ENCODE measurements at places on chromosomes 2 and 18.

- DNase-seq: no peak
Observed at GRCh38 chr18:10913919-10914318, 235.4 kb downstream of the PIEZO2 start.

- DNase-seq: no peak
Observed at GRCh38 chr18:63819786-63820185, 44.6 kb downstream of the SERPINB7 start.

DNA sequence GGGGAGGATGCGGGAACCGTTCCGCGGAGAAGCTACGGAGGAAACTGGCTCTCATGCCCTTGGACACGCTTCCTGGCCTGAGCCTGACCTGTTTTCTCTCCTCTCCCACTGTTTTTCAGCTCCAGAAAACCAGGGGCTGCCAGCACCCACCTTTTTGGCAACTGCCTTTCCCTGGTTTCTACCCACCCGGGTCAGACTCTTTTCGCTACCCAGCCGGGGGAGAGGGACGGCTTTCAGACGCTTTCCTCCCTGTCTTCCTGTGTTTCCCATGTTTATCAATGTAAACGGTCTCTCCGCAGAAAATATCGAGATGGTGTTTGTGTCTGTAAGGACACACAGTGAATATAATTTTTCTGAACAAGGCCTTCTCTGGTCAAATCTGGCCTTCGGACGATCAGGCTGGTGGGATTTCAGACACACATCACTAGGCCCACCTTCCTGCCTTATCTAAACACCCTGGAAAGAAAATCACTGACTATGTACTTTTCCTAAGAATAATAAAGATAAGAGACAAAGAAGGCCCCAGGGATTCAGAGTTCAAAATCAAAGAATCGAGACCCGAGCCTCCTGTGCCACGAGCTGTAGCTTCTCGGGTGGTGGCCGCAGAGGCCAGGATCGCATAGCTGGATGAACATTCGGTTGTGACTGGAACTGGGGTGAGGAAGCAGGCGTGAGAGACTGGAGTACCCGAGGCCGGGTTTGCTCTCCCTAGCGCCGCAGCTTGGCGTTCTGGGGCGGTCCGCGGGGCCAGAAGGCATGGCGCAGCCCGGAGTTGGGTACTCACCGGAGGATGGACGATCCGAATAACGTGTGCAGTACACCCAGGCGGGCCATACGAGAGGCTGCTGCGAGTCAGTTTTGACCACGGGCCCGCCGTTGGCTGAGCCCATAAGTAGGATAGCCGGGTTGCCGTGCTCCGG is 1.7 kb downstream of the EN1 start:
- no peak for DNase-seq

DNA sequence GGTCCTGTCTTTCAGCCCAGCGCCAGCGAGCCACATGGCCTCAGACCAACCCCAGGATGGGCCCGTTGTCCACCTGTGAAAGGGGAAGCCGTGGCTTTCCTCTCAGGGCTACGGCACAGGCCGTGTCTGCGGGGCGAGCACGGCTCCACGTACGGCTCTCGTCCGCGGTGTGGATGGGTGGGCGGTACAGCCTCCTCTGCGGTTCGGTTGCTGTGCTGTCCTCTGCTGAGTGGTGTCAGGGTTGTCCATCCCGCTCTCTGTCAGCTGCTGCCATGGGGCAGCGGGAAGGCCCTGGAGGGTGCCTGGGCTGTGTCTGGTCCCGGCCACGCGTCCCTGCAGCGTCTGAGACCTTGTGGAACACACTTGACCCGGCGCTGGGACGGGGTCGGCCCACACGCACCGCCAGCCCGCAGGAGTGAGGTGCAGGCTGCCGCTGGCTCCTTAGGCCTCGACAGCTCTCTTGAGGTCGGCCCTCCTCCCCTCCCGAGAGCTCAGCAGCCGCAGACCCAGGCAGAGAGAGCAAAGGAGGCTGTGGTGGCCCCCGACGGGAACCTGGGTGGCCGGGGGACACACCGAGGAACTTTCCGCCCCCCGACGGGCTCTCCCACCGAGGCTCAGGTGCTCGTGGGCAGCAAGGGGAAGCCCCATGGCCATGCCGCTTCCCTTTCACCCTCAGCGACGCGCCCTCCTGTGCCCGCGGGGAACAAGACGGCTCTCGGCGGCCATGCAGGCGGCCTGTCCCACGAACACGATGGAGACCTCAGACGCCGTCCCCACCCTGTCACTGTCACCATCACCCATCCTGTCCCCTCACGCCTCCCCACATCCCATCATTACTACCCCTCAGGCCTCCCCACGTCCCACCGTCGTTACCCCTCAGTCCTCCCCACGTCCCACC is 128.7 kb downstream of the NFATC1 start:
- DNase-seq: no peak

GRCh38 chr18:75815767-75816166 is 388.3 kb upstream of the SMIM21 start:
- DNase-seq: no peak

- DNase-seq: no peak
Observed at GRCh38 chr2:206176121-206176520, 16.4 kb downstream of the EEF1B2 start.

GRCh38 chr2:156322051-156322685 is 10.4 kb downstream of the NR4A2 start:
- no peak for DNase-seq

DNA sequence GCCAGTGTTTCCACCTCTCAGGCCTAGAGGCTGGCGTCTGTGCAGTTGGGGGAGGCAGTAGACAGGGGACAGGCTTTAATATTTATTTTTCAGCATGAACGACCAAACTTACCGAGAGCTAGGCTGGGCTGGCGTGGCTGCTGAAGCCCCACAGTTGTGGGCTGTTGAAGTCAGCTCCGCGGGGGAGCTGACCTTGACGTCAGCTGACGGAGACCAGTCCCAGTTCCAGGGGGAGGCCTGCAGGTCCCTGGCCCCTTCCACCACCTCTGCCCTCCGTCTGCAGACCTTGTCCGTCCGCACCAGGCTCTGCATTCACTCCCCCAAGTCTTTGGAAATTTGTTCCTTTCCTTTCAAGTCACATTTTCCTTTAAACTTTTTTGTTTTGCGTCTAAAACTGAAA is 33.4 kb upstream of the TUBA3E start:
- no peak for DNase-seq

GRCh38 chr2:201132518-201132917 is 16.6 kb downstream of the CFLAR start:
- DNase-seq: no peak

GRCh38 chr2:238169708-238170251 is 11.0 kb downstream of the ERFE start:
- DNase-seq: no peak

DNA sequence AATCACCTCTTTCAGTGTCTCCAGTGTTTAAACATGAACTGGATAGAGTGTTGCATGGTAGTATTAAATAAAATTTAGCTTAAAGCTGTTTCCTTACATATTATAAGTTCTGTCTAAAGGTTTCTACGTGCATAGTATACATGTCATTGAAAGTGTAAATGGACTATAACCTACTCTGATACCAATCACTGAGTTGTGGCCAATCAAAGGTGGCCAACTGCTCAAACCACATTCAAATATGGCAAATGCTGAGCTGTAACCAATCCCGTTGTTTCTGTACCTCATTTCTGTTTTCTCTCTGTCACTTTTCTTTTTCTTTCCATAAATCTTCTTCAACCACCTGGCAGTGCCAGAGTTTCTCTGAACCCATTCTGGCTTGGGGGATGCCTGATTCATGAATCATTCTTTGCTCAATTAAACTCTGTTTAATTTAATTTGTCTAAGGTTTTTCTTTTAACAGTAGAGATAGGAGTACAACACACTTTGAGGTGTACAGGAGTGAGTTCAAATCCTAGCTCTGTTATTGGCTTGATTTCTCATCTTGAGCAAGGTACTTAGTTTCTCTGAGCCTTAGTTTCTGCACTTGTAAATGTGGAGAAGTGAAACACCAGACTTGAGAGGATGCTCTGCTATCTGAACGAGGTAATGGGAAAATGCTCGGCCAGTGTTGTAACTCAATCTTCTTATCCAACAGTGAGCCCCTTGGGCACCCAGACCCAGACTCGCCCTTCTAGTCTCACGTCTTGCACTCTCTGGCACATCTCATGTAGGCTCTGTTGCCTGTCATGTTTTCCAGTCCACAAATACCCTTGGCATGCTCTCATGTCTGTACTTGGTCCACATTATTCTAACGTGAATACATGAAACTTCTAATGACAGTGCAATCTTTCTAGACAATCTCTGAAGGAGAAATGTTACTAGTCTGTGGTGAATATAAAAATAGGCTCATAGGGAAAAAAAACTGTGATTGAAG is 228.0 kb downstream of the PIK3C3 start:
- DNase-seq: no peak

- DNase-seq: no peak
Observed at GRCh38 chr2:229675569-229675968, 38.8 kb downstream of the DNER start.

DNA sequence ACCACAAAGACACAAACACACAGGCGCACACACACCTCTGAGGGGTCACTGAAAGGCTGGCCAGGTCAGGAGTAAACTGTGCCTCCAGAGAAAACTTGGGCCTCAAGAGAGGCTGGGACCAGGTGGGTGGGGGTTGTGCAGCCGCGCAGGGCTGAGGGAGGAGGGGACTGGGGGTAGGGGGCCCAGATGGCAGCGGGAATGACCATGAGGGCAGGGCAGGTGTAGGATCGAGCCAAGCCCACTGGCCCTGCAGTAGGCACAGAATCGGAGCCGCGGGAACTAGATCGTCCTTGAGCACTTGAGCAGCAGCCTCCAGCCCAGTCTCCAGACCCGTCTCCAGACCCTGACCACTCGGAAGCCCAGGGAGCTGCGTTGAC is 36.8 kb downstream of the ANKMY1 start:
- DNase-seq: no peak

GRCh38 chr2:85595301-85596025 is at the start of gene RNF181:
Gene RNF181, plus strand, starts transcription at chr2:85595745. Its CDS starts 19 bp downstream, at chr2:85595764.
- peak; percentile 91 for DNase-seq

GRCh38 chr2:239230318-239231052 is 170.3 kb downstream of the HDAC4 start:
- DNase-seq: no peak

- DNase-seq: no peak
Observed at GRCh38 chr2:80199504-80199903, 105.0 kb downstream of the LRRTM1 start.

DNA sequence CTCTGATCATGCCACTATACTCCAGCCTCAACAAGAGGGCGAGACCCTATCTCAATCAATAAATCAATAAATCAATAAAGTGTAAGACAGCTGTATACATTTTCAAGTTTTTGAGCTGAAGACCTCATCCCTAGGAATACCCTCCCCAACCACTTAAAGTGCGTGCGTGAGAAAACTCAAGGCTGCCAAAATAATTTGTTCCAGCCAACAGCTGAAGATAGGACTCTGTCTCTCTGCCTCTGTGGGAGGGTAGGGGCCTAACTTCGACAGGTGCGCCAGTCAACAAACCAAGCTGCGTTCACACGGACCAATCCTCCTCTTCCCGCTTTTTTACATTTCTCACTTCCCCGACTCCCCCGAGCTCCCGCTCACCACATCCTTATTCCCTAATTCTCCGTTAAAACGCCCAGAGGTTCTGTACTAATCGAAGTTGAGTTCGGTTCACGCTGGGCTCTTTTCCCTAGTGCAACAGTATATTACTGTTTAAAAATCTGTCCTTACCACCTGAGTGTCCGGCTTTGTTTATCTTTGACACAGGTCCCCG is 618 bp downstream of the POLR2D start:
- peak; percentile 23 for DNase-seq

DNA sequence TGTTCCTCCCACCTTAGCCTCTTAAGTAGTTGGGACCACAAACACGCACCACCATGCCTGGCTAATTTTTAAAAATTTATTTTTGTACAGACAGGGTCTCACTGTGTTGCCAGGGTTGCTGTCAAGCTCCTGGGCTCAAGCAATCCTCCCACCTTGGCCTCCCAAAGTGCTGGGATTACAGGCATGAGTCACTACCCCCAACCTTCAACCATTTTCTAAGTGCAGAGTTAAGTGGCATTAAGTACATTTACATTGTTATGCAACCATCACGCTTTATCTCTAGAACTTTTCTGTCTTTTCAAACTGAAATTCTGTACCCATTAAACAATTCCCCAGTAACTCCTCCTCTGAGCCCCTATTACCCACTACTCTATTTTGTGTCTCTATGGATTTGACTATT is 45.9 kb upstream of the AFF3 start:
- no peak for DNase-seq

DNA sequence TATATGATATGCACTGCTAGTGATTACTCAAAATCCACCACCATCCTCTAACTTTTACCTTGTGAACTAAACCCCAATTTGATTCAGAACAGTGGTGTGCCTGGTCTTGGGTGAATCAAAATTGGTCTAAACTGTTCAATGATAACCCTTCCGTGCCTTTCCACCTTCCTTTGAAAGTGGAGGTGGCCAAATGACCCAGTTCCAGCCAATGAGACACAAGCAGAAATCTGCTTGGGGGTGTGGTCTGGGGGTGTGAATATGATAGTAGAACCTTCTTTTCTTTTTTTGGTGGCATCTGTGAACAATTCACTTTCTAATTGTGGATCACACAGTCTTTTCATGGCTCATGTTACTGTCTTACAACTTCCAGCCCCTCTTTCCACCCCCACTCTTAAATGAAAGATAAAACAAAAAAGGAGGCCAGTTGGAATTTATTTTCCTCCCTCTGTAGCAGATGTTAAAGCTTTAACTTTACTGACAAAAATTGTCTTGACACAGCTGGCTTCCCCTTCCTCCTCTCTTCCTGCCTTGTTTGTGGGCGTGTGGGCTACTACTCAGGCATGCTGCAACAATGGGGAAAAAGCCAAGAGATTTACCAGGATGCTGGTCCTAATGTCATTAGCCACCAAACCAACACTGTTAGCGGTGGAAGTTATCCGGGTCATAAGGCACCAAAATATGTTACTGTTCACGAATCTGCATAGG is 58.8 kb upstream of the ANKRD44 start:
- no peak for DNase-seq

GRCh38 chr2:222358876-222359275 is 60.1 kb upstream of the PAX3 start:
- DNase-seq: no peak

GRCh38 chr2:132438691-132439090 is 22.1 kb downstream of the GPR39 start:
- DNase-seq: no peak

- DNase-seq: no peak
Observed at GRCh38 chr2:6960659-6961058, 43.4 kb downstream of the RNF144A start.

- DNase-seq: no peak
Observed at GRCh38 chr2:190277234-190278112, 42.2 kb downstream of the HIBCH start.

GRCh38 chr2:98463988-98464771 is 19.5 kb downstream of the INPP4A start:
- DNase-seq: no peak

- DNase-seq: no peak
Observed at GRCh38 chr2:167943897-167944296, 303.5 kb downstream of the STK39 start.

- no peak for DNase-seq
Observed at GRCh38 chr2:13884291-13884976, 748.1 kb upstream of the LRATD1 start.

DNA sequence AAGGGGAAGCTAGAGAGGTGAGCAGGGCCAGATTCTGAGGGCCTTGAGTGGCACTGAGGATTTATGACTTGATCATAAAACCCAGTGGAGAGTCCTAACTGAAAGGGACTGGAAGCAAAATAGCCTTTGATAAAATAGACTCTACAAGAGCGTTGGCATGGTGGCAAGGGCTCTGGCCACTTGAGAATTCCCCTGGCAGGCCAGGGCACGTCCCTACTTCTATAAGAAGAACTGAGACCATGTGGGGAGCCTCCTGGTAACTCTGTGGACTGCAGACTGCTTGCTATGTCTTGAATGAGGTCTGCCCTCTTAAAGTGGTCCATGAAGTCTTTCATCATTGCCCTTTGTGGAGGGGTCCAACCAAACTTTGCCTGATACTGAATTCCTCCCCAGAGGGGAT is 324.8 kb downstream of the ALK start:
- DNase-seq: no peak

Data from WTC11 (cell line).